ENCODE measurements at places on chromosomes 12 and 14. TPM values are rescaled to one million over a fixed set of nuclear protein-coding genes. Genes with fewer than 3 reads are reported as not detected.

The TAS2R13 gene
- total RNA-seq = not detected

The TMEM179 gene
- not detected for total RNA-seq

The HIF1A gene
- total RNA-seq = 58.5 TPM

The CISTR gene
- not detected for total RNA-seq

The DAO gene
- total RNA-seq = not detected

The POTEG gene
- total RNA-seq = not detected

The ABCD2 gene
- total RNA-seq = not detected

The KERA gene
- total RNA-seq = not detected

The RASAL1 gene
- not detected for total RNA-seq

The ANHX gene
- total RNA-seq = not detected

The PLEKHD1 gene
- not detected for total RNA-seq

The LRTM2 gene
- total RNA-seq = not detected

The OAS1 gene
- 7.8 TPM for total RNA-seq

The CIDEB gene
- not detected for total RNA-seq

The CKB gene
- 45.2 TPM for total RNA-seq

The NEUROD4 gene
- total RNA-seq = not detected

The YEATS4 gene
- total RNA-seq = 75.0 TPM

The KRT73 gene
- not detected for total RNA-seq

The TPPP2 gene
- not detected for total RNA-seq

The PTPN21 gene
- total RNA-seq = 1.5 TPM

The CACNA2D4 gene
- total RNA-seq = 1.4 TPM

The TRPV4 gene
- 0.20 TPM for total RNA-seq

The POP5 gene
- total RNA-seq = 66.2 TPM

The HSPB8 gene
- total RNA-seq = 18.2 TPM

The CRACR2A gene
- total RNA-seq = 13.8 TPM

The MGP gene
- 0.72 TPM for total RNA-seq

The RTL1 gene
- total RNA-seq = not detected

The DEGS2 gene
- total RNA-seq = not detected

The PLEKHG7 gene
- not detected for total RNA-seq

The SLC25A21 gene
- 8.7 TPM for total RNA-seq

The SIX1 gene
- 4.1 TPM for total RNA-seq

The CCDC177 gene
- total RNA-seq = not detected

The KRT80 gene
- 12.0 TPM for total RNA-seq

The ACRBP gene
- total RNA-seq = not detected

The PTPRB gene
- total RNA-seq = 1.1 TPM

The B4GALNT1 gene
- 13.9 TPM for total RNA-seq

The PROX2 gene
- not detected for total RNA-seq

The ITGA7 gene
- total RNA-seq = 27.4 TPM

The FITM1 gene
- 0.79 TPM for total RNA-seq

All from MG63 (cell line).